AG08395 (cell line): ENCODE measurements at places on chromosomes 2 and 18.

DNA sequence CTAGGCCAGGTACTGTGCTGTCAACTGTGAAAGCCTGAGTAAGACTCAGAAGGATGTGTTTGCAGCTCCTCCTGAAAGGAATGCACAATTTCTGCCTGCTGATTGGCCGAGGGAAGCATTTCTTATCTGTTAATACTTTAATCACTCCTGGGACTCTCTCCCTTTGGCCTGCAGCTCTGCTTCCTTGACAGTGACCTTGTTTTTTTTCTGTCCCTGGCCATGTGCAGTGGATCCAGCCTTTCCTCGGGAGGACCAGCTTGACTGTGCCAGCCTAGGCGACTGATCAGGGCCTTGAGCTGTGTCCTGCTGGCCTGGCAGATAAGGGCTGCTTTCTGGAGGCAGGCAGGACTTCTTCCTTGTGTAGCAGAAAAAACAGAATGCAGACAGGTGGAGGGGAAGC, 10.0 kb downstream of the RNF144A start:
- DNase-seq, result no peak

- no peak for DNase-seq
Measured at GRCh38 chr2:45598545-45598944, 12.5 kb downstream of the SRBD1 start.

DNA sequence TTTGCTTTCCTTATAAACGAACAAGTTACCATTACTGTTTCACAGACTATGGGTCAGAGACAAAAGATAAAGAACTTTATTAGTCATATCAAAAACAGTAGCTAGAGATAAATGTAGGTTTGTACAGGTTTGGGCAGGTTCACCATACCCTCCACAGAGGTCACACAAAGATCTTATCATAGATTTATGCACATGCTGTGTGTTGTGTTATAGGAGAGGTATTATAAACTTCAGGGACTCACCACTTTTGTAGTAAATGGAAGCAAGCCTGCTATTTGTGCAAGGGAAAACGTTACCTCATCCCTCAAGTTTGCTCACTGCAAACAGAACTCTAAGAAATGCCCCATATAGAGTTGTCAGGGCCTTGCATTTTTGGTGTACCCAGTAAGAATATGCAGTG, 584.5 kb upstream of the LRRTM1 start:
- DNase-seq, result no peak

DNA sequence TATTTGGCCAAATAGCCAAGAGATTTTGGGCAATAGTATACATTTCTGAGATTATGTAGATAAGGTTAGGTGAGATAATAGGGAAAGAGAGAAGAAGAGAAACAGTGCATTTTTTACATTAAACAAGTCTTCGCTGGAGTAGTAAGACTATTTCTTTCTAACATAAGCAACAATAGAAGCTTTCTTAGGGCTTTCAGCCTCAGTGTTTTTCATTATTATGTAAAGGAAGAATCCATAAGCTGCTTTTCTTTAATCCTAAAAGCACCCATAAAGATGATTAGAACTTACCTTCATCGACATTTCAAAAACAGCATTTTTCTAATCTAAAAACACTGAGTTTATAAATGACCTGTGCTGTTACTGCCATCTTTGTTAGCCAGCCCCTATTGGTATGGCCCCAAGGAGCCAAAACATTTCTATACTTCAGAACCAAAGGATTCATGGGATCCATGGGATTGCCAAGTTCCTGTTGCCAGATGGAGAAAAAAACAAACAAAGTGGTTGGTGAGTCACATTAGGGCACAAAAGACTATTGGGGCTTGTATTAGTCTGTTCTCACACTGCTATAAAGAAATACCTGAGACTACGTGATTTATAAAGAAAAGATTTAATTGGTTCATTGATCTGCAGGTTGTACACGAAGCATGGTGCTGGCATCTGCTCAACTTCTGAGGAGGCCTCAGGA, 88.2 kb downstream of the SCG2 start:
- DNase-seq, result no peak

- DNase-seq, result no peak
Measured at GRCh38 chr2:215274829-215275228, 37.0 kb upstream of the ATIC start.

GRCh38 chr2:239753401-239753837, 271.7 kb downstream of the NDUFA10 start:
- no peak for DNase-seq

DNA sequence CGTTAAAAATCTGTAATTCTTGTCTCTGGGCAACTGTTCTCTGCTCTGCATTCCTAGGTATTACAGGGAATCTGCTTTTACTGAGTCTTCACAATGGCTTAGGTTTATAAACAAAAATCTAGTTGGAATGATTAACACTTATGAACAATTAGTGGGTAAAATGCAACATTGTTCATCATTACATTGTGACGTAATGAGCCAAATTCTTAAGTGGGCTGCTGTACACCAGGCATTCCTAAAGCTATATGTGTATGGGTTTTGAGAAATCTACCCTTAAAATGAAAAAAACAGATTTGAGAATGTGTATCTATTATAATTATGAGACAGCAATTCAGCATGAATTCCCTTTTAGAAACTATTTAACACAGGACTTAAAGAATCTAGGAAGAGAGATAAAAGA, 41.5 kb upstream of the ERBB4 start:
- DNase-seq, result no peak

DNA sequence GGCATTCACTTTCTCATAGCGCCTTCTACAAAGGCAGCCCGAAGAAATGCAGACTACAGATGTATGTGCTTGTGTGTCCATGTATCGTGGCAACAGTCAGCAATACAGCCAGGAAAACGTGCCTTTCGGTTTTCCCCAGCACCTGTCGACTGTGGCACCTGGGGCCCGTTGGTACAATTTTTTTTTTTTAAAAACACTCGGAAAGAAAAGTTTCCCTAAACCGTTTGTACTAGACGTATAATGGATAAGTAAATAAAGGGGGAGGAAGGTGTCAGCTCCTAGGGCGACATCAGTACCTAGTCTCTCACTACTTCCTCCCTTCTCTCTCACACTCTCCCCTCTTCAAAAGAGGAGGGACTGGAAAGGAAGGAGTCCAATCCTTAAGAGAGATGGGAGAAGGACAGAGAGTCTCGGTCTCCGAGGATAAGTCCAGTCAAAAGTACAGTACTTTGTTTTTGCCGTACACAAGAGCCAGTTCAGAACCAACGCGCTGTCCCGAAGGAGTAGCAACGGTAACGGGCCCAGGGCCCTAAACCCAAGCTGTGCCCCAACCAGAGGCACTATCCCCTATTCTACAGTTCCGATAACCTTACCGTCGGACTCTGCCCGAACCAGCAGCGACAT, 759 bp downstream of the PPP4R3B start:
- peak; percentile 46 for DNase-seq

- DNase-seq, result peak; percentile 26
Measured at GRCh38 chr2:170396799-170397459, 219.0 kb downstream of the MYO3B start.

DNA sequence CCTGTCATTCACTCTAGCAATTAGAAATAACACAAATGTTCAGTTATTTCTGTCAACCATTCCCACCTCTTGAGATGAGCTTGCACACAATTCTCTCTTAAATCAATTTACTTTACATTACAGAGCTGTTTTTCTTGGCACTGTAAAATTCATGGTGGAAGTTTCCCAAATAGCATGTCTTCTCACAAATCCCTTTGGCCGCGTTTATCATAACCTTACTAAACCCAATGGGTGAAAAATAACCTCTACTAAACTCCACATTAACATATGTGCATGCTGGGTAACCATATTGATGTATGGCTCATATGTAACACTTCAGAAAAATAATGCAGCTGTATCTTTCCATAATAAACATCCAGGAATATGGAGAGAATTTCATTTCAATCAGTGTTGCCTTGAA, 75.5 kb upstream of the SULT1C3 start:
- no peak for DNase-seq

DNA sequence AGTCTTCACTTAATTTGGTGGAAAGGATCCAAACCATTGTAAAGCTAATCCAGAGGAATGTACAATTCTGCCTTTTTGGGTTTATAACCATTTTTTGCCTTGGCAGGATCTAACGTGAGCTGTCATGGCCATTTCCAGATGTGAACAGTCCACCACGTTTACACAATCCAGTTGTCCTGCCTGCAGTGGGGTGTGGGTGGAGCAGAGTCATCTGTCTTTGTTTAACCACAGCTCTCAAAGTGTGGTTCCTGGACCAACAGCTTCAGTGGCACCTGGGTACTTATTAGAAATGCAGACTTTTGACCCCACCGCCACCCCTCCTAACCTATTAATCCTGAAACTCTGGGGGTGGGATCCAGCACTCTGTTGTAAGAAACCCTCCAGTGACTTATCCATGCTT, 35.9 kb downstream of the FHOD3 start:
- peak; percentile 83 for DNase-seq

DNA sequence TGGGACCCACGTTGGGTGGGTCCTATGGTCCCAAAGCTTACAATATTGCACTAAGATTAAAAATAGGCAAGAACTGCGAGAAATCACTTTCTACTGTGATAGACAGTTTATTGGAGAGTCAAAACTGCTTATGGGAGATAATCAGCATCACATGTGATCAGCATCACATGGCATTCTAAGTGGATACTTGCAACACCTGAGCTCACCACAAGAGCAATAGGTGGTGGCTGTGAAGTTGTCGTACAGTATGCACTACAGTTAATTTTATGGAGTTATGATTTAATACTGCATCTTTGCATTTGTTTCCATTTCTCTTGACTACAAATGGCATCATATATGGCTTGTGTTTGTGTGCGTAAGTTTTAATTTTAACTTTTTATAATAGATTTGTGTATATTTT, 11.6 kb downstream of the PNO1 start:
- DNase-seq, result no peak

DNA sequence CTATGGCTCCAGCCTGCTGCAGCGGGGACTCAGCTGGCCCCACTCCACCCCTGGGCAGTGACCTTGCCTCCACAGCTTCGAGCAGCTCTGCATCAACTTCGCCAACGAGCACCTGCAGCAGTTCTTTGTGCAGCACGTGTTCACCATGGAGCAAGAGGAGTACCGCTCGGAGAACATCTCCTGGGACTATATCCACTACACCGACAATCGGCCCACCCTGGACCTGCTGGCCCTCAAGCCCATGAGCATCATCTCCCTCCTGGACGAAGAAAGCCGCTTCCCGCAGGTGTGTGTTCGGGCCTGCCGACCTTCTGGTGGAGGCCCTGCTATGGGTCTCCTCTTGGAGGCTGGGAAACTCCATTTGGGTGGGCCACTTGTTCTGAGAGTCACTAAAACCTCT, 48.6 kb downstream of the MYO7B start:
- no peak for DNase-seq

DNA sequence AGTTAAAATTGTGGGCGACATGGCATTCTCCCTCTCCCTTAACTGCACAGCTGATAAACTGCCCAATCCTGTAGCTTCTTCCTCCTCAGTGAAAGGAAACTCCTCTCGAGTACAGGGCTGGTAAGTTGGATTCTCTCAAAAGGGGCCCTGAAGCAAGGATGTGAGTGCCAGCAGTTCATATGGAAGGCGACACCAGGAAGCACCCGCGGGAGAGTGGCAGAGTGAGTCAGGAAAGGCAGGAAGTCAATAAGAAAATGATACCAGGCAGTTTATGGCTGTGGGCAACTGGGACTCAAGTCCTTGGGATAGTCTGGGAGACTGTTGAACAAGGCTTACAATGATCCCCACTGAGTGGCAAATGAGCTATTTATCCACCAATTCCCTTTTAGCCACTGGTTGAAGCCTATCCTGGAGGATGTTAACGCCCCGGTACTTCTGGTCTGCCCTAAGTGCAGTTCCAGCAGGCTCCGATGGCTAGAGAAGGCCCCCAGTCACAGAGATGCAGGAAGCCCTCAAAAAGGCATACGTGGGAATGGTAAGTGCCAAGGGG, 34.8 kb downstream of the ABHD3 start:
- no peak for DNase-seq

DNA sequence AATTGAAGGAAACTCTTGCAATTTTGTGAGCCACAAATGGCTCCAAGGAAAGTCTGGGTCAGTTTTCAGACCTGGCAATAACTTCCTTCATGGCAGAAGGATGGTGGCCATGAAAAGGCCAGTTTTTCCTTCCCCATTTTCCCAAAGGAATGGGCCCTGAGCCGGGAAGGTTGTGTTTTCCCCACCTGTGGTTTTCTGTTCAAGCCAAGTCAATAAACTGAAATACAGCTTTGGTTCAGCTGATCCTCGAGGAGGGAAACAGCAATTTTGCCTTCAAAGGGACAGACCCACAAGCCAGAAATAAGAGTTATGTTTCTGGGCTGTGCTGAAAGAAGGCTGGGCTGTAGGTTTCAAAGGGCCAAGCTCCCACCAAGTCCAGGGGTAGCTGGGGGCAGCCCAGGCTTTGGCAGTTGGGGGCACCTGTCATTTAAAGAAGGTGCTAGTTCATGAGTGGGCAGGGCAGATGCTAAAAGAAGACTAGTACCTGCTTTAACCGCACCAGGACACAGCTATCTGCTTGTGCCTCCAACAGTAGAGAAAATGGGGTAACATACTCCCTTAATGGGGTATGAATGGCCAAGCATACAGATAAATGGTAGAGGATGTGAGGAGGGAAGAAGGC, 97.0 kb downstream of the TTC32 start:
- no peak for DNase-seq

DNA sequence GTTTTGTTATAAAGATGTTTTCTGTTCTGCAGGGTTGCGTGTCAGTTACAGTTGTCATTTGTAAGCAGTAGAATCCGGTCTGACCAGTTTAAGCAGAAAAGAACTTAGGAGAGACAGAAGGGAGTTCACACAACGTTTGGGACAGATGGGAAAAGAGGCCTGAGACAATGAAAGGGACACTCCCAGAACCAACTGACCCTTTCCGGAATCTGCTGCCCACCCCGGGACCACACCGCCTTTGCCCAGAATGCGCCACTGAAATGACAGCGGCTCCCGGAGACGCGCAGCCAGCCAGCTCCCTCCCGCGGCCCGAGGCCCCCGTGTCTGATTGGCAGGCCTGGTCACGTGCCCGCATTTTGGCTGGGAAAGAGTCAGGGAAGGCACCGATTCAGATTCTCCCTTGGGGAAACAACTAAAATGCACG, 244.6 kb downstream of the BCL2 start:
- DNase-seq, result peak; percentile 86

GRCh38 chr2:220445429-220446105, 818.1 kb downstream of the SLC4A3 start:
- DNase-seq, result peak; percentile 36

GRCh38 chr2:151862700-151863099, 34.5 kb upstream of the ARL5A start:
- no peak for DNase-seq

DNA sequence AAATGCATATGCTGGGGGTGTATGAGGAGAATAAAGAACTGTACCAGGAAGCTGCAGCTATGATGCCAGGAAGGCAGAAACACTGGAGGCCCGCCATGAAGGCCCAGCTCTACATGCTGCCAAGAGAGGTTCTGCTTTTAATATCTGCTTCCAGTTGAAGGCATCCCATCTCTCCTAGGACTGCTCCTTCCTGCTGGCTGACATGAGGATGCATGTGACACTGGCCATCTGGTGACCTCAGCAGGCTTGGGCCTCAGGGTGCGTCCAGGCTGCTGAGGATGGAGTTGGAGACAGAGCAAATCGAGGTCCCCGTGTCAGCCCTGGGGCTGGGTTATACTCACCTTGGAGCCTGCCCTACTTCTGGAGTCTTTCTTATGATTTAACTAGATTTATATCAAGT, 49.0 kb downstream of the PSMG2 start:
- no peak for DNase-seq

GRCh38 chr2:170213651-170214050, 35.7 kb downstream of the MYO3B start:
- no peak for DNase-seq
